ENCODE measurements at places on chromosomes 13 and 19.

DNA sequence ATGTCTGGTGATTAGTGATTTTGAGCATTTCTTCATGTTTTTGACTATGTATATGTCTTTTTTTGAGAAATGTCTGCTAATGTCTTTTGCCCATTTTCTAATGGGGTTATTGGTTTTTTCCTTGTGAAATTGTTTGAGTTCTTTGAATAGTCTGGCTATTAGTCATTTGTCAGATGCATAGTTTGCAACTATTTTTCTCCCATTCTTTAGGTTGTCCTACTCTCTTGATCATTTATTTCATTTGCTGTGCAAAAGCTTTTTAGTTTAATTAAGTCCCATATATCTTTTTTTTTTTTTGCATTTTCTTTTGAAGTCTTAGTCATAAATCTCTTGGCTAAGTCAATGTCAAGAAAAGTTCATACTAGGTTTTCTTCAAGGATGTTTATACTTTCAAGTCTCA, 449.8 kb downstream of the DACH1 start:
- DNase-seq: no peak

- no peak for DNase-seq
These were observed 72.2 kb downstream of the MAP4K1 start for GRCh38 chr19:38545596-38545995.

DNA sequence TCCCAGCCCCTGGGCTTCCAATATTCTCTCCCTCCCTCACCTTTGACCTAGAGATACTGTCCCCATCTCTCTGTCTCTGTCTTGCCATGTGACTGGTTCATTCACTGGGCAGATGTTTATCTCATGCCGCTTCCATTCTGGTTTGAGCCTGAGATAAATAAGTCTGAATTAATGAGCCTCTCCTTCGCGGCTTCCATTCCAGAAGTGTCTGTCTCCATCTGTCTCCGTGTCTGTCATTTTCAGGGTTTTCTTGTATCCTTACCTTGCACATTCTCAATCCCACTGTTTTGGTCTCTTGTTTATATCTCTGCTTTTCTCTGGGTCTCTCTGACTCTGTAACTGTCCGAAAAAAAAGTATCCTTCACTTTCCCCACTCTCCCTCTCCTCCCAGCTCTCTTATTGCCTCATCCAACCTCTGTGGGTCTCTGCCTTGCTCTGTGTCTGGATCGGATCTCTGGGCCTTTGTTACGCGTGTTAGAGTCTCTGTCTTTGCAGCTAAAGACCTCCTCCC, 4.3 kb downstream of the SPHK2 start:
- DNase-seq: no peak

- no peak for DNase-seq
These were observed 737.7 kb downstream of the PCDH9 start for GRCh38 chr13:66492479-66492878.

Measured in HS-27A (cell line).